Foreskin melanocyte (primary cell): ENCODE measurements at places on chromosomes 7 and 10.

DNA sequence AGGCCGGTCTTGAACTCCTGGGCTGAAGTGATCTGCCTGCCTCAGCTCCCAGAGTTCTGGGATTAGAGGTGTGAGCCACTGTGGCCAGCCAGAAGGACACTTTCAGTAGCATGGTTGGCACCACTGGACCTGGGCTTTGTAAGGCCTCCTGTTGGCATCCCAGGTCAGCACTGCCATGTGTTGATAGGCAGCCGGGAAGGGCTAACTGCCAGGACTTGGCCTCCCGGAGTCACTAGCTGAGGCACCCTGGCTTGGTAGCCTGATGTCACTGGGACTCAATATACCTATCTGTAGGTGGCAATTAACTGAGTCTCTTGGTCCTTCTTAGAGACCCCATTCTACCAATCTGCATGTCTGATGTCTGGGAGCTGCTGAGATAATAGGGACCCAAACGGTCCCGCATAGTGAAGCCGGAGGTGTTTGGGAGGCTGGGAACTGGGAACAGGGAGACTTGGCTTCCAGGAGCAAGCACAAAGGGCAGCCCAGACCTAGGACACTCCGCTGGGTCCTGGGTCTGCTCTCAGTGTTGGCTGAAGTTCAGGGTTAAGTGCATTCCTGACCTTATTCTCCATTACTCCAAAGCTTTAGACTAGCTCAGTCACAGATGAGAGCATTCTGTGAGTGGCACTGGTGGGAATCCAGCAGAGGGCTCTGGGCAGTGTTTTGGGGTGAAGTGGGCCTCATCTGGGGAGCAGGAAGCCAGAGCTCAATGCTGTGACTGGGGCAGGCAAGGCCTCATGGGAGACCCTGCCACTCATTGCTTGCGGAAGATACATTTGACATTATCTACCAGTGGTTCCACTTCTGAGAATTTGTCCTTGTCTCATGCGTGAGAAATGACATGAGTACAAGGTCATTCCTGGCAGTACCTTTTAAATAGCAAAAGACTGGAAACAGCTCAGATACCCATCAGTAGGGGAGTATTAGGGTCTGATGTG is 2.7 kb downstream of the LHPP start:
- DNase-seq: no peak

GRCh38 chr10:51097546-51097945 is 23.3 kb downstream of the PRKG1 start:
- DNase-seq: no peak

DNA sequence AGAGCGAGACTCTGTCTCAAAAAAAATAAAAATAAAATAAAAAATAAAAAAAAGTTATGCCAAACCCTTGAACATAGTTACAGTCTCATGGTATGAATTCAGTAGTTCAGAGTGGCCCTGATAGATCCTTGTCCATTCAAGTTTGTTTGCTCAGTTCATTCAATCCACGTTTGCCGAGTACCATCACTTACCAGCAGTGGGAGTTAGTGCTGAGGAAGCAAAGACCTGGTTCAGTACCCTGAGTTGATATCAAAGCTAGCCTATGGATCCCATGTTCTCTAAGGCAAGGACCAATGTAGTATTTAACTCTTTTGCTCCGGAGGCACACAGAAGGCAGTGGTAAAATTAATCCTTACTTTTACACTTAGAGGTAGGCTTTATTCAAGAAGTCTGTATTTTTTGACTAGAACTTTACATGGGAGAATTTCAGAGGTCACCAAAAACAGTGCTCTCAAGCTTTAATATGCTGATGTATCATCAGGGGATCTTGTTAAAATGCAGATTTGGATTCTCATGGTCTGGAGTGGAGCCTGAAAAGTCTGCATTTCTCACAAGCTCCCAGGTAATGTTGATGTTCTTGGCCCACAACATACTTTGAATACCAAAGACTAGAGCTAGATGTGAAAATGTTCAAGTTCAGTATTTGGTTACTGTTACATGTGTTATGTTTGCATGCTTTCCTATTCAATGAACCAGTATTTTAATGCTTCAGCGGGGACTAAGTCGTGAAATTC is 38.1 kb upstream of the HBP1 start:
- no peak for DNase-seq

DNA sequence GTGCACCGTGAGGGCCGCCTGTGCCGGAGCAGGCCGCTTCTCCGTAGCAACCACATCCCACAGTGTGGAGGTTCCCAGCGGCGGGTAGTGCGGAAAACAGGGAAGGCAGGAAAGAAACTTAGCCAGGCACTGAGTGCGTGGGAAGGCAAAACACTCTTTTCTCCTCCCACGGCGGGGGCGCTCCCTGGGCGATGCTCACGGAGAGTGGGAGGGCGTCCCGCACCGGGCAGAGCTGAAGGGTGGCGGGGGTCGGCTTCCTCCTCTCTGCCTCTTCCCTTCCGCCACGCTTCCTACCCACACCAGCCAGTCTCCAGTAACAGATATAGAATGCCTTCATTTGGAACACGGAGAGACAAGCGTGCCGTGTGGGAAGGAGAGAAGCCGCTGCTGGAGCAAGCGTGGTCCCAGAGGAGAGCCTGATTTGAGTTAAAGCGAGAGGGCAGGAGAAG is 252.5 kb downstream of the PAXIP1 start:
- DNase-seq: no peak

GRCh38 chr7:36096460-36097095 is 56.5 kb upstream of the EEPD1 start:
- no peak for DNase-seq

DNA sequence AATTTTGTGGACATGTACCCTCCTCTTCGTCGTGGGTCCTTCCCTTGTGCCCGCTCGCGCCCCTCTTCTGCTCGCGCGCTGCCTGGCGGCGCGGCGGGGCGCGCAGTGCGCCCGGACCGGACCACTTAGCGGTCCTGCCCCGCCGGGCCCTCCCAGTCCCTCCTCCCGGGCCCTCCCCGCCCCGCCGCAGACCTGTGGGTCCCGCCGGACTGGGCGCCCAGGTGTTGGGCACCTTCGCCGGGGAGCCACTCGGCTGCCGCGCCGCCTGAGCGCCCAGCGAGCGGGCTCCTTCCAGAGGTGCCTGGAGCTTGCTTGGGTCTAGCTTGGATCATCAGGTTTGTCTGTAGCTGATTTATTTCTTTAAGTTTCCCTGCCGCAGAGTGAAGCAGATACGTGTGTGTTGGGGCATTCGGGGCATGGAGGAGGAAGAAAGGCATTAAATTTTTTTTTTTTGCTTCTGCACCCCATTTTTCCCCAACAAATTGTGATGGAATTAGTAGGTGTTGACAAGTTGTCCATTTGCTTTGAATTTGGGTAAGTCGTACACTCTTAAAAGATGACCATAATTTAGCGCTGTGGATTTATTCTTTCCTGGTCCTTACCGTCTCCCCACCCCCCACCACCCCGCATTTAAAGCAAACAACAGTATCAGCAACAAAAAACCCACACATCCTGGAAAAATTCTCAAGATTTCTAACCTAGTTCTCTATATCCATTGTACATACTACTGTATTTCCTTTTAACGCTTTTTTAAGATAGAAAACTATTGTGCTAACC is 905 bp downstream of the C1GALT1 start:
- no peak for DNase-seq
